ENCODE measurements at places on chromosomes 6 and 20.

DNA sequence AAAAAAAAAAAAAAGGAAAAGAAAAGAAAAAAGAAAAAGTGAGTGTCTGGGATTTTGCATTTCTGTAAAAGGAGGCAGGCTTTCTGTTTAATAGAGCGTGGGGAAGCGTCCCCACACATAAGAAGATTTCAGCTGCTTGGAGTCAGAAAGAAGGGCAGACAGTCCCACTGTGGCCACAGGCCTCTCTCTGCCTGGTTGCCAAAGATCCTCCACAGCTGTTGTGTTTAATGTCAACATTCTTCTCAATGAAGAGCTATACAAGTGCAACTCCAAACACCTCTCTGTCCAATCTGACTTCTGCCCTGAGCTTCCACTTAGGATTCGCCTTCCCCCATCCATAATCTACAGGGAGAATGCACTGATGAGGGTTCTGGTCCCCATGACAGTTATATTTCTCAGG, 64.3 kb upstream of the MLN start:
- no peak for DNase-seq

GRCh38 chr6:106844930-106845329, 129.6 kb downstream of the CD24 start:
- no peak for DNase-seq

DNA sequence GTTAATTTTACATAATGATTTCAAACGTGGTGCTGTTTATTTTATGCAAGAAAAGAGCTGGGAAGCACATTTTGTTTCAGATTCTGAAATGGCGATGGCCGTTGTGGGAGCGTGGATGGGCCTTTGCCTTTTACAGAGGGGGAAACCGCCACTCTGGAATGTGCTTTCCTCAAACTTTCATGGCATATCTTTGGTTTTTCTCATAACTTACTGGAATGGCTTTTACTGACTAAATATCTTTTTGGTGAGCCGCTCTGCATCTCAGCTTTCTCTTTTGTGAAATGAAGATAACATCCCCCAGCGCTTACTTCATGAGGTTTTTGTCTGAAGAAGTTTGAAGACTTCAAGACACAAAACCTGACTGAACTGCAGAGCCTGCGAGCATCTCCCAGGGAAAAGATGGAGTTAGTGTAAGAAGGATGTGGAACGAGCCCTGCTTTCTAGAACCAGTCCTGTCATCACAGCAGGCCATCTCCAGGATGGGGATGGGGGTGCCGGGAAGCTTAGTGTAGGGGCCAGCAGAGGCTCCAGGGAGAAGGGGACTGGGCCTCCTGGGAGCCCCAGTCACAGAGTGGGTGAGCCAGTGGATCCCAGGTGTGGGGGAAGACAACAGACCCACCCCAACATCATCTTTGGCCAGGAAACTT, 61.8 kb upstream of the TIAM2 start:
- no peak for DNase-seq

DNA sequence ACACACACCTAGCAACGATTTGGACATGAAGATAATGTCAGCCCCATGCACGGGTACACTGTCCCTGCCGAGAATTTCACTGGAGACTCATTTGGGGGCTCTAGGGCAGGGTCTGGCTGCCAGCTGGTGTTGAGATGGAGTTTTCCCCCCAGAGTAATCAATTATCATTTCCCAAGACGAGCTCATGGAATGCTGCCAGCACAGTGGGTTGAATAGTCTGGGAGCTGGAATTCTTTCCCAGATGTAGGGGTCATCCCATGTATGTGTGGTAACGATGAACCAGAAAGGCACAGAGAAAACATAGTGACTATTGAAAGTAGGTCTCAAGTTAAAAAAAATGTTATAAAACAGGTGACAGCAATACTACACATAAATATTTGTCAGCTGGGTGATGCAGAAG, 579.9 kb downstream of the MAFB start:
- DNase-seq = no peak

GRCh38 chr20:63957690-63958441, 1.6 kb upstream of the UCKL1 start:
- no peak for DNase-seq

- DNase-seq = no peak
Observed at GRCh38 chr6:49721297-49721696, 8.0 kb upstream of the CRISP2 start.

- DNase-seq = peak; percentile 20
Observed at GRCh38 chr6:7479801-7480266, 61.6 kb upstream of the DSP start.

All from ELR (cell line).